ENCODE measurements at places on chromosomes 12 and 14.

GRCh38 chr12:98574110-98574509 is 19.4 kb upstream of the SLC25A3 start:
- DNase-seq, result no peak

GRCh38 chr12:104719700-104720338 is 238.3 kb downstream of the SLC41A2 start:
- no peak for DNase-seq

GRCh38 chr12:68833508-68833907 is 25.5 kb downstream of the MDM2 start:
- DNase-seq, result no peak

DNA sequence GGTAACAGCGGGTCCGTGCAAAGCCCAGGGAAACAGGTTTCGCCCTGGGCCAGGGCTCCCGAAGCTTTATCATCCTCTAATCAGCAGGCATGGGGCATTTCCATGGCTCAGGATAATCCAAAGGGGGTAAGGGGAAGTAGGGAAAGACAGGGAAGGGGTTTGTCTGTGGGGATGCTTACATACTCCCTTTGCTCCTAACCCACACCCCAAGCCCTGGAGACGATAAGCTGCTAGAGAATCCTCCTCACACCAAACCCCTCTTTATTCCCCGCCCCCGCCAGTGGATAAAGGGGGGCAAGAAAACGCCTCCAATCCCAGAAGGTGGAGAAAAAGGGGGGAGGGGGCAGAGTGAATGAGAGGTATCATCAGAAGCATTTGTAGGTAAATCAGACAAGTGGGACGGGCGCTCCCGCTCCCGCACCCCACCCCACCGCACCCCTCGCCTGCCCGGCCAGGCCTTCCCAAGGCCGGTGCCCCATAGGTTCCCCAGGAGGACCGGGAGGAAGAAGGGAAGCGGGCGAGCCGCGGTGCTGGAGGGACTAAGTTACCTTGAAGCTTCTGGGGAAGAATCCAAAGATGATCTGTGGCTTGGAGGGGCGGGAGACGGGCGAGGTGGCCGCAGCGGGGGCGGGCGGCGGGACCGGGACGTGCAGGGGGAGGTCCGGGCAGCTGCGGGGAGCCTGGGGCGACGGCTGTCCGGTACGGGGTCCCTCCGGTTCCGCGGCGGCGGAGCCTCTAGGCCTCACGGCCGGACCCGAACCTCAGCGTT is 762 bp downstream of the PPP2R5E start:
- DNase-seq, result no peak

GRCh38 chr12:991350-992333 is 619 bp downstream of the ERC1 start:
- no peak for DNase-seq

- no peak for DNase-seq
These were observed 62.0 kb downstream of the SLC25A47 start for GRCh38 chr14:100384819-100385813.

GRCh38 chr12:25960961-25961360 is 2.5 kb downstream of the RASSF8 start:
- DNase-seq, result no peak

- DNase-seq, result no peak
These were observed 5.5 kb downstream of the LGR5 start for GRCh38 chr12:71445071-71445470.

GRCh38 chr12:60035835-60036234 is 440.0 kb downstream of the SLC16A7 start:
- no peak for DNase-seq

GRCh38 chr12:88253371-88253978 is 111.4 kb downstream of the TMTC3 start:
- no peak for DNase-seq

GRCh38 chr14:68658029-68658509 is 134.8 kb downstream of the ZFP36L1 start:
- no peak for DNase-seq

- no peak for DNase-seq
These were observed 158.7 kb downstream of the SLC35F4 start for GRCh38 chr14:57707219-57707618.

DNA sequence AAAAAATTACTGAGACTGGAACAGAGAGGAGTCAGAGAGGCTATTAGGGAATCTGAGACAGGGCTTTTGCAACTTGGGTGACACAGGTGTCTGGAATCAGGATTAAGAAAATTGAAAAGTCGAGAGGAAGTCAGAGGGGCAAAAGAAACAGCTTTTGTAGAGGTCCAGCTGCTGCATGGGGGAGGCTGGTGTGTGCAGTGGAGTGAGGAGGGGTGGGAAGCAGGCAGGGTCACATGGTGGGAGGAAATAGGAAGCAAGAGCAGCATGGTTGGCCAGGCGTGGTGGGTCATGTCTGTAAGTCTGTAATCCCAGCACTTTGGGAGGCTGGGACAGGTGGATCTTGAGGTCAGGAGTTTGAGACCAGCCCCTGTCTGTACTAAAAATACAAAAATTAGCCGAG is 69.7 kb upstream of the VRK1 start:
- DNase-seq, result no peak

GRCh38 chr12:62297321-62297720 is 37.1 kb downstream of the USP15 start:
- DNase-seq, result no peak

DNA sequence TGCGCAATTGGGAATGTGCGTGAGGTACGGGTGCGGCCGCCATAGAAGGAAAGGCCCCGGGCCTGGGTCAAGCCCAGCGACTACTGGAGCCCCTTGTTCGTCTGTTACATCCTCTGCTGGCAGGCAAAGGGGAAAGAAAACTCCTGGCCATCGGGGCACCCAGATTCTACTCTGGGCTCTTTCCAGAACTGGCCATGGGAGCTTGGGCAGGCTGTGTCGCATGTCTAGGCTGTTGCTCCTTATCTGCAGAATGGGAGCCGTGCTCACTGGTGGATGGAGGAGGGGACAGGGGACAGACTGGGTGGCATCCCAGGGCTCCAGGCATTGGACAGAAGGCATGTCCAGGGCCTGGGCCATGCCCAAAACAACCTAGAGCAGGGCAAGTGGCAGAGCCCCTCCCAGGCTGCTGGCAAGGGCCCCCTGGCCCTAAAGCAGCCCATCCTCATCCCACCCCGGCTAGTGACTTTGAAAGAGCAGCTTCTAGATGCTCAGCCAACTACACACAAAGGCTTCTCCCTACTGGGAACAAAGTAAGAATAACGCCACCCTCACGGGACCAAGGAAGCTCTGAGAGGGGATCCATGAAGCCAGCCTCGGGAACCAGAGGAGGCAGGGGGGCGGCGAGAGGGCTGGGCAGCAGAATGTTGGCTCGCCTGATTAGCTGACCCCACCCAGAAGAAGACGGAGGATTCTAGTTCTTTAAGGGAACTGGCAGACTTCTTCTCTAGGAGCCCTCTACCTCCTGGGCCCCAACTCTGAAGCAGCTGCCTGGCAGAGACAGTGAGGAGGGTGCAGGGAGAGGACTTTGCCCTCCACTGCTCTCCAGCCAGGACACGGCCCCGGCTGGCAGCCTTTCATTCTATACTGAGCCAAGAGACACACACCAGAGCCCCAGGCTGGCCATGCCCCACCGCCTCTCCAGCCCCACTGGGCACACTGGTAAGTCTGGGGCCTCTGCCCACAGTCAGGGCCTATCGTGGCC is 96.8 kb downstream of the SINHCAF start:
- DNase-seq, result no peak

DNA sequence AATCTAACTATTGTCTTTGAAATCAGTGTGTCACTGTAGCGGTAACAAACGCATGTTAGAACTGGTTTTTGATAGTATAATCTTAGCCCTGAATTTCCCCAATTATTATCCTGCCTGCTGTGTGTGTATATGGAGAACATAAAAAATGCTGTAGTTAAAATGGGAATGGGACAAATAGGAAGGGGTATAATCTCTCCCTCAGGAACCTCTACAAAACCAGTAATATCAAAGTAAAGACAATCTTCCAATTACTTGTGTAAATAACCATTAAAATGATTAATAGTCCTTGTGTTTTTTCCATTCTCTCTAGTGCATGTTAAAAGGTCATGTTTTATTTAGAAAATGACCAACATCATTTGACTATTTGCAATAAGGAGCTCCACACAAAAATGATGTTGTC is 200.1 kb upstream of the TMTC1 start:
- DNase-seq, result no peak

- DNase-seq, result no peak
These were observed 29.4 kb downstream of the POLR3B start for GRCh38 chr12:106386813-106387535.

DNA sequence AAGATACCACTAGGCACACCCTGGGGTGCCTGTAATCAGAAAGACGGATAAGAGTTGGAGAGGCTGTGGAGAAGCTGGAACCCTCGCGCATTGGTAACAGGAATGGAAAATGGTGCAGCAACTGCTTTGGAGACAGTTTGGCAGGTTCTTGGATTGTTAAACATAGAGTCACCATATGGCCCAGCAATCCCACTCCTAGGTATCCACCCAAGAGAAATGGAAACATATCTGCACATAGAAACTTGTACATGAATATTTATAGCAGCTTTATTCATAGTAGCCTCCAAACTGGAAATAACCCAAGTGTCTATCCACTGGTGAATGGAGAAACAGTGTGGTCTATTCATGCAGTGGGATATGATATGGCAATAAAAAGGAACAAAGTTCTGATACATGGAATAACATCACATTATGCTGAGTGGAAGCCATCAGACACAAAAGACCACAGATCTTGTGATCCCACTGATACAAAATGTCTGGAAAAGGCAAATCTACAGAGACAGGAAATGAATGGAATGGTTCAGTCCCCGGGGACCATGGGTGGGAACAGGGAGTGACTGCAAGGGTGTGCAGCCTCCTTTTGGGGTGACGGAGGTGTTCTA is 45.4 kb downstream of the JAG2 start:
- no peak for DNase-seq

DNA sequence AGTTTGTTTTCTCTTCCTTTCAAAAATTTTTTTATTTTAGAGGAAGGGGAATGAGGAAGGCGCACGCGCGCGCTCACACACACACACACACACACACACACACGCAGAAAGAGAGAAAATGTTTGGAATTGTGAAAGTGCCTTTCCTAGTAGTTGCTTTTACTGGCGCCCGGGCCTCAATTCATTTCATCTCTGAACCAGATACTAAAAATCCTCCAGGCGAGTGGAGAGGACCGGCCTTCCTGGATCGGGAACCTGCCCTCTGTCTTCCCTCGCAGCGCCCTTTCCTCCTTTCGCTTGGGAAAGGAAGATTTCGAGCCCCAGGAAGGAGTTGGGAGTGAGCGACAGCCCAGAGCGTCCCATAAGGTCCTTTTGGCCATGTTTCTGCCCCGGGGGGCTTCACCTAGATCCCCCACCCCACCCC is 7.8 kb upstream of the TBX3 start:
- no peak for DNase-seq

- no peak for DNase-seq
These were observed 279.9 kb upstream of the FAR2 start for GRCh38 chr12:28869197-28869596.

DNA sequence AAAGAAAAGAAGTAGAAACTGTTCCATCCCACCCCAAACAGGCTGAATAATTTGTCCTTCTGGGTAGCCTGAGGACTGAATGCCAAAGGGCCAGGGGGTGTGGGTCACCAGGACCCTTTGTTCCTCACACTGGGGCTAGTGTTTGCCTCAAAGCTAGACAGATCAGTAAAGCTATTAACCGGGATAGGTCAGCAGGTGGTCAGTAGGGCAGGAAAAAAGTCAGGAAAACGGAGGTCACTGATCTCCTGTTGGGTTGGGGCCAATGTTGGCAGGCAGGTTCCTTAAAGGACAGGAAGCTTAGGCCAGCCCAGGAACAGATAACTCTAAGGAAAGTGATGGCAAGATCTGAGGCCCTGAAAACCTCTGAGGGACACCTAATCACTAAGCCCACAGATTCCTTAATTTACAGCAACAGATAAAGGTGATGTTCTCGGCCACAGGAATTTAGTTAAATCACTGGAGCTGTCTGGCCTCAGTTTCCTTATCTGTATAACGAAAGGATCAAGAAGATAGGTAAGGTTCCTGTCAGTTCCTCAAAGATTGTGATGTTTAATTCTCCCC is 22.7 kb upstream of the TMPO start:
- no peak for DNase-seq

DNA sequence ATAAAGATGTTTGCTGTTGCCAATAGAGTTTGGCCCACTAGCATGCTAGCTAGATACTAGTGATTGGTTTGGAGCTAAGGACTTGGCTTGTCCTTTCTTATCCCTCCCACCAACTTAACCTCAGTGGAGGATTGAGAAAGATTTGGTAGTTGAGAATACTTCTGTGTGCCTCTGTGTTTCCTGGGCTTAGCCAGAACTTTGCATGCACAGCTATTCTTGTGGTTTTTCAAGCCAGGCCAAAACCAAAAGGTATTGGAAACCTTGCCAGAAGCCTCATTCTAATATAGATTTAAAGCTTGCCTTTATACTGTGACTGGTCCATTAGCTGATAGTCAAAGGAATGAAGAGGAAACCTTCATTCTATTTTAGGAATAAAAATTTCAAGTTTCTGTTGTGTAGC is 188.5 kb downstream of the CCDC91 start:
- no peak for DNase-seq

DNA sequence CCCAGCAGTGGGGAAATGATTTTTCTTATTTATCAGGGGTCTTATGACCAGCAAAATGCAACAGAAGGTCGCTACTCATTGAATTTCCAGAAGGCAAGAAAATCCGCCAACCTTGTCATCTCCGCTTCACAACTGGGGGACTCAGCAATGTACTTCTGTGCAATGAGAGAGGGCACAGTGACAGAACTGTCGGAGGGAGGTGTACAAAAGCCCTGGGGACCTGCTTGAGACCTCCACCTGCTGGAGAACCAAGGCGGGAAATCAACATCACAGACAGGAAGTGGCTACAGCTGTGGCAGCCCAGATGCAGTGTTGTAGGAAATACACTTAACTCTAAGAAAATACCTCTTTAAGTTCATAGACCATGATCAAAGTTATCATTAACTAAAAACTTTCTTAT is 250.9 kb upstream of the OR4E1 start:
- peak; percentile 16 for DNase-seq

DNA sequence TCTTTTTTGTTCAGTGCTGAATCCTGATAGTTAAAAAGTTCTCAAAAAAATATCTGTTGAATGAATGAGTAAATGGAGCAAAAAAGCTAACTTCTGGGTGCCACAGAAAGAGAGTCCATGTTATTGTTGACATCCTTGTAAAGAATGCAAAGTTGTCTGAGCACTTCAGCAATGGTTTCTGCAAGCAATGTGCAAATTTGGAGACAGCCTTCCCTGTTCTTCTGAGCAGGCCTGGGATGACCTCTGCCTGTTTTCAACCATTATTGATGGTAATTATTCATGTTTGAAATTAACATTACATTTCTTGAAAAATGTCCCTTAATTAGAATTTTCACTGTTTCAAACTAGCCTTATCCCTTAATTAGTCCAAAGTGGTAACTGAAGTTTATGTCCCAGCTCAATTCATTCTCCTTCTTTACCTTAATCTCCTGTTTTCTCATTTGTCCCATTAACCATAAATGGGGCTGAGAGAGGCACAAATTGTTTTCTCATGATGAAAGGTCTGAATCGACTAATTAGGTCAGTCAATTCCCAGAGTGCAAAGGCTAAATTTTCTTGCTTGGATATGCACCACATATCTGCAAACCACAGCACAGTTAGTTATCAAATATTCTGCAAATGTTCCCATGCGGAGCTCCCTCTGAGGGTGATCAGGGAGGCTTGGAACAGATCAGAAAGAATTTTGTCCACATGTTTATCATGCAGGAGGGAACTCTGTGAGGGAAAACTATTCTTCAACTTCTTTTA is 139.4 kb upstream of the KRR1 start:
- DNase-seq, result no peak

Data from iPS DF 6.9 (cell line).